ENCODE measurements at places on chromosomes 3 and 15.

DNA sequence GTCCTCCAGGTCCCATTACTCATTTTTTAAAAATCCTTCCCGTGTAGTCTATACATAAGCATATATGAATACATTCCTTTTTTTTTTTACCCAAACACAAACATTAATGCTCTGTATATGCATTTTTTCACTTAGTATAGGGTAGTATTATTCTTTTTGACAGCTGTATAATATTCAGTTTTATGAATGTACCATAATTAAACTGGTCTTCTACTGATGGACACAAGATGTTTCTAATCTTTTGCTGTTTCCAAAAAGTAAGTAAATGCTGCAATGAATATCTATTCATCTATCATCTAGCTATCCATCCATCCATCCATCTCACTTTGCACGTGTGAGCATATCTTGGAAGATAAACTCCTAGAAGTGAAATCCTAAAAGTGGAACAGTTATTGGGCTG is 110.8 kb downstream of the IGF2BP2 start:
- no peak for DNase-seq

GRCh38 chr3:94028093-94028837 is at the start of gene STX19:
Gene STX19, minus strand, starts transcription at chr3:94028597. Its CDS starts 13,328 bp downstream, at chr3:94015269.
- peak; percentile 69 for DNase-seq

- DNase-seq = no peak
These were observed 21.2 kb downstream of the TFDP2 start for GRCh38 chr3:142127941-142128658.

DNA sequence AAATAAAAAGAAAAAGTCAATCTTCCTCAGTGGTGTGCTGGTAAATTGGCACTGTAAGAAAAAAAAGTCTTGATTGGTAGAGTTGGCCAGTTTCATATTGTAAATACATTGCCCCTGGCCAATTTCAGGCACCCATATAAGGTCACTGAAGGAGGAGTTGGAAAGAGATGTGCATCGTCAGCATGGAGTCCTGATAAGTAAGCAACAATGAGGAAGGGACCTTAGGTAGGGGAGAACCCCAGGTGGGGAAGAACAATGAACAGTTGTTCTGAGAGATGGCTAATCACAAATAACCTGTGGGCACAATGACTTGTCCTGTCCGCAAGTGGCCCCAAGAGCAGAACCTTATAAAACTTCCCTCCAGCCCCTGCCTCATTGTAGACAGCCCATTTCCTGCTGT is 8.6 kb upstream of the CYP8B1 start:
- no peak for DNase-seq

- DNase-seq = no peak
These were observed 41.1 kb downstream of the SLCO3A1 start for GRCh38 chr15:91894606-91895005.

GRCh38 chr3:18201315-18201714 is 223.8 kb downstream of the SATB1 start:
- no peak for DNase-seq

GRCh38 chr3:7567160-7567559 is 706.2 kb downstream of the GRM7 start:
- DNase-seq = no peak

DNA sequence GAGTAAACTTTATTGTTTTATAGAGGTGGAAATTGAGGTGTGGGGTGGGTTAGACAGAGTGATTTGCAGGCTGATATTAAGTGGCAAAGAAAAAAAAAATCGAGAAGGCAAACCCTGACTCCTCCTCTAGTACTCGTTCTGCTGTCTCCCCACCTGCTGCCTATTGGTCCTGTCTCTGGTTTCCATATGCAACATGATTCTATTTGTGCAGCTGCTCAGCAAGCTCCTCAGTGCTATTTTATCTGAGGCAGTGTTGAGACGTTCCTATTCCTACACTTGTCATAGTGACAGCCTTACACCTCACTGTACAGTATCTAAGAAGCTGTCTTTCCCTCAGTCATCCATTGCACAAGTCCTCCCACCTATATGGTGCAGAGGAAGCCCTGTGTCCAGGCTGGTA is 45.1 kb downstream of the RSL24D1 start:
- no peak for DNase-seq

GRCh38 chr3:11606865-11607440 is 36.8 kb downstream of the VGLL4 start:
- DNase-seq = no peak

- DNase-seq = no peak
These were observed 1208.3 kb downstream of the OTOL1 start for GRCh38 chr3:162704799-162705385.

DNA sequence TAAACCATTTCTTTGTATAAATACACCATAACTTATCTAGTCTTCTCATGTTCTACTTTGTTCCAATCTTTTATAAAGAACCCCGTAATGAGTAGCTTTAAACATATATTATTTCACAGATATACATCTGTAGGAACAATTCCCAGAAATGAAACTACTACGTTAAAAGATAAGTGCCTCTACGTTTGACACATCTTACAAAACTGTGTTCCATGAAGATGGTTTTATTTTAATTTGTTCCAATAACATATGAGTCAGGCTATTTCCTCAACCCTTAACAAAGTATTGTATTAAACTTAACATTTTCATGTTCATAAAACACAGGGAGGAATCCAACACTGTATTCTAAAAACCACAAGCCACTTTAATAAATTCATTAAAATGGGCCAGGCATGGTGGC is 52.9 kb downstream of the TRPM7 start:
- DNase-seq = no peak

GRCh38 chr15:41055706-41056105 is 60.4 kb downstream of the INO80 start:
- DNase-seq = no peak

GRCh38 chr3:168070919-168071318 is 24.8 kb downstream of the GOLIM4 start:
- DNase-seq = no peak

GRCh38 chr3:30604558-30604957 is 1.8 kb upstream of the TGFBR2 start:
- DNase-seq = no peak

DNA sequence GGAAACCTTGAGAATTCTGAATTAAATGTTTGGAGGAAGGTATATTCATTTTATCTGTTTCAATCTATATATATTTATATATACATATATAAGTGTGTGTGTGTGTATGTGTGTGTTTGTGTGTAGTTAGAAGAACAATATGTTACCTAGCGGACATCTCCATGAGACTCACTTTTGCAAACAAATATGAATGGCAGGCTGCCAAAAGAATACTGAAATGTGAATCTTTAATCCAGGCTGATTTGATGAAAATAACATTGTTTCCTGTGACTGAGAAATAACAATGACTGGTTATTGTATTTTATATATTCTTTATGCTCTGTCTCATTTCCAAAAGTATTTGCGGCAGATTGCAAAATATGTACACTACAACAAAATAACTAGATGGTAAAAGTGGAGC is 255.5 kb upstream of the TGFBR2 start:
- DNase-seq = no peak

DNA sequence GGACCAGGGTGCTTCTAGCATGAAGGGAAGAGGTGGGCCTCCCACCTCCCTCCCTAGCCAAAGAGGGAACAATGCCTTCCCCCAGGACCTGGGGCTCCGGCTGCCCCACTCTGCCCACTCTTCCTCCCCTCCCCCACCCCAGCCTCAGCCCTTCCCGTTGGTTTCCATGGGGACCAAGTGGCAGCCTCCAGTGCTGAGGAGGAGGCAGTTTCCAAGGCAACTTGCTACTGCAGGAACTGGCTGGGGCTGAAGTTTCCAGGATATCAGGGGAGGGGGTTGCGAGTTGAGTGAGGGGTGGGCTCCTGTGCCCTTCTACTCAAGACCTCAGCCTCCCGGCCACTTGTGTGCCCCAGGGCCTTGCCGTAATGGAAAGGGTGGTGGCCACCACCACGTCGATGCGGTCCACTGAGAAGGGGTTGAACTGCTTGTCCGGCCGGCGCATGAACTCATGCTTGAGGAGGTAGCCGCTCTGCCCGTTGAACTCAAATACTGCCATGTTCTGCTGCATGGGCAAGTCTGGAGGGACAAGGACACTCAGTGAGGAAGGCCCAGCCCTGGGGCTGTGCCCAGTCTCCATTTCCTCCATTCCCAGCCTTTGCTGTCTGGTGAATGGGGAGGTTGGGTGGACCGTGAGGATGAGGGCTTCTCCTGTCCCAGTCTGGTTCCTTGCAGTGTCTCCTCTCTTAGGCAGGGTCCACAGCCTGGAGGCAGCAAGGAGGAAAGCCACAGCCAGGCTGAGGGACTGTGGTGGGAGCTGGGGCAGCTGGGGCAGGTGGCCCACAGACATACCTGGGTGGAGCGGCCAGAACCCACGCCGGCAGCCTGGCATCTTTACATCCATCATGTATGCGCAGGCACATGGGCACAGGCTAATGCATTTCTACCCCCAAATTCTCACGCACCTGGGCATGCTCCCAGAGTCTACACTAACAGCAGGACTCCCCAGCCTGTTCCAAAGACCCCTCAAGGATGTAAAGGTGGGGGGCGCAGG is 11.3 kb upstream of the ANKRD63 start:
- no peak for DNase-seq

- DNase-seq = no peak
These were observed 11.5 kb upstream of the SHF start for GRCh38 chr15:45199136-45199810.

- DNase-seq = no peak
These were observed 50.3 kb upstream of the SLC6A6 start for GRCh38 chr3:14352002-14352627.

DNA sequence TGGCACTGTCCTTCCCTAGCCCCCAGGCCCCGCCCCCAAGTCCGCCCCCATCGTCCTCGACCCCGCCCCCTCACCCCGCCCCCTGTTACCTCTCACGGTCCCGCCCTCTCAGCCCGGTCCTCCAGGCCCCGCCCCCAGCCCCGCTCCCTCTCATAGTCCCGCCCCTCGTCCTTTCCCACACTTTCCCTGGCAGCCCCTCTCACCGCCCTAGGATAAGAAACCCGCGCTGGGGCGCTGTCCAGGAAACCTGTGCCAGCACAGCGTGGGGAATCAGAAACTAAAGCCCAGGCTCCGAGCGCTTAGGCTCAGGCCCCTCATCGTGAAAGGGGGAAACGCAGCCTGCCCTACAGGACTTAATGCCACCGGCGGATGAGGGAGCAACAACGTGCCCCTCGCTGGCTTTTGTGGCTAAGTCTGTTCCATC is 20.9 kb downstream of the TRPM1 start:
- no peak for DNase-seq

DNA sequence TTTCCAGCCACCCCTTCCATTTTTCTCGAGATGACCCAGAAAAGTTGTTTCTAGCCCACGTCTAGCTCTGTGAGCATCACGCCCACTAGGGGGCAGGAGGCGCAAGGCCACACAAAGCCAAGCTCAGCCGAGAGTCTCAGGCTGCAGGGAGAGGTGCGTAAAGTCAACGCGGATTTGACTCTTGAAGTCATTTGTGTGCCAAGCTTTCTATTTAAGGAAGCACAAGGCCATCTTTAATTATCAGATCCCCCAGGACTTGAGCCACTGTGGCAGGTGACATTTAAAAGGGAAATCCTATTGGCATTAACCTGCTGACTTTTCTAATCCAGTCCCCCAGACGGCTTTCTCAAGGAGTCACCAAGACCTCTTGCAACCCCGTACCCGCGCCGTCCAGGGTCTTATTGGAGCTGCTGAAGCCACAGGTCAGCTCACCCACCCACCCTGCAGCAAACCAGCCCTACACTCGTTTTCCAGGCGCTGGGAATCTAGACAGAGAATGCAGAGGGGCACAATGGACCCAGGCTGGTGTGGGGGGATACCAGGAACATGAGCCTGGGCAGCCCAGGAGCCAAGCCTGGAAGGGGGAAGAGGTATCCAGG is 62.1 kb downstream of the CAPN7 start:
- no peak for DNase-seq

GRCh38 chr15:50452927-50453326 is 28.7 kb downstream of the USP8 start:
- DNase-seq = no peak

- DNase-seq = no peak
These were observed 911 bp downstream of the RFTN1 start for GRCh38 chr3:16512435-16513140.

DNA sequence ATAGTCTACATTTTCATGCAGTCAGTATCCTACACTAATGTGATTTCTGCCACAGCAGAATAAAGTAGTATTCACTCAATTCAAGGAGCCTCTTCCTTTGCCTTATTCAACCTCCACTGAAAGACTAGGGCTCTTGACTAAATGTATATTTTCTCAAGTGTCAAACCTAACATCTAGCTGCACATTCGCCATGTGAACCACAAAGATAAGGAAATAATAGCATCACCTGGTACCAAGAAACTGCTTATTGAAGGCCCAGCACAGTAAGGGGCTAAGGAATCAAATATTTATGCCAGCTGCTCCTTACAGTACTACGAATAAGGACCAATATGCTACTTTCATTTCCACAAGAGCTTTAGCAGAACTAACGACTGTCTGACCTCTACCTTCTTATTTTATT is 1.3 kb downstream of the SRP14 start:
- no peak for DNase-seq

GRCh38 chr3:163552659-163552966 is 1525.7 kb downstream of the SI start:
- no peak for DNase-seq

DNA sequence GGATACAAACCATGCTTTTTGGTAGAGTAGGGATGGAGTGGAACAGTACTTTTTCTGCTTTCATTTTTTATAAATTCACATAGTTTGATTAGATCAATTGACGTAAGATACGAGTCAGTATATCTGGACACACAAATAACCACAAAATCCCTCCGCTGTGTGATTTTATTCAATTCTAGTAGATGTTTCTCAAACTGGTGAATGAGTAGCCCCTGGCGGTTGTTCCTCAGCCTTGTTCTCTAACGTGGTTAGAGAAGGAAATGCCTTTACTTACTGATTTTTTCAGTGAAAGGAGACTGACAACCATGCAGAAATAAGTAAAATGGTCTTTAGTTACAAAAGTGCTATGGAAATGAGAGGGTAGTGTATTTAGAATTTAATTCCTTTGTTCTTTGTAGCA is 161.0 kb downstream of the TCF12 start:
- DNase-seq = no peak

GRCh38 chr3:72120039-72120438 is 335.1 kb upstream of the PROK2 start:
- no peak for DNase-seq

DNA sequence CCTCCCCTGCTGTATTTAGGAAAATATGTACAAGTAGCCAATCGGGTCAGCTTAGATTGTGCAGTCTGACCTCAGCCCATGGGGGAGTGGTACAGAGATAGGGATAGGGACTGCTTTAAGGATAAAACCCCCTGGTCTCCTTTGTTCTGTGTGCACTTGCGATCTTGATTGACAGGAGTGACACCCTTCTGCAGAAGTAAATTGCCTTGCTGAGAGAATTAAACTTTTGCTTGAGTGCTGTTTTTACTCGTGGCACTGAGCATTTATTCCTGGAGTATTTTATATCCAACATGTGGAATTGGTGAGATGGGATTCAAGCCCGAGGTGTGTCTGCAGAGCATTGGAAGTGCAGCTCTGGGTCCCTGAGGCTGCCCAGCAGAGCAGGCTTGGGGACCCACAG is 23.9 kb upstream of the RPL32 start:
- no peak for DNase-seq

DNA sequence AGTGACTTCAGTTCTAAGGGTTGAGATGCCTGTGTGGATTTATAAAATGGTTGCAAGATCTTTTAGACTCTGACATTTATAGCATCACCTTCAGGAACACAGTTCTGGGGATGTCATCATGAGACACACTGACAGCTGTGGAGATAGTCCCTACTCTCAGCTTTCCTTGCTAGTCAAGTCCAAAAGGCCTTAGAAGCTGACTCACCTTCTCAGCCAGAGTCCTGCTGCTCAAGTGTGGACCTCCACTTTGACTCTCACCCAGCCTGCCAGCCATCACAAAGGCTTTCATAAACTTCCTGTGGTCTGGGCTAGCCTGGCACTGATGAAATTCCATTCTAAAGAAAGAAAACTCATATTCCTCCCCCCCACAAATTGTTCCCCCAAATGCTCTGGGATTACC is 44.8 kb downstream of the TMEM39A start:
- no peak for DNase-seq

Measured in NCI-H1417 treated with DMSO at 0.1 percent for 48 hours (cell line).